T-helper 17 cell (primary cell): ENCODE measurements at places on chromosomes 2 and 18.

GRCh38 chr18:45974088-45974536, 7.0 kb upstream of the EPG5 start:
- DNase-seq, result peak; percentile 45

DNA sequence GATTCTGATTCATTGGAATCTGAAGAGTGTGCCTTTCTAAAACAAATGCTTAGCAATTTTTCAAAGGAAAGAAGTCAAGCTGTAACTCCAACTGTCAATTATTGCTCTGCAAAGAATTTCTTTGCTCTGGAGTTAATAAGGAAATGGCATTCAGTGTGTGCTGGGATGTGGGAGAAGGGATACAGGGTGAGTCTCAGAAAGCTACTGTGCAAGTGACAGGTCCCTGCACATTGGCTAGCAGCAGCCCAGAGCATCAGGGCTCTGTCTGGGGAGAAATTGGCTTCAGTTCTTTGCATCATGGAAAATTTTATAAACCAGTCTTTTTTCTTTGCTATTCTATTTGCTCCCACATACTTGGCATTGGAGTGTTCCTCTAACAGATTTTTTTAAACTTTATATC, 1.1 kb upstream of the SYT4 start:
- no peak for DNase-seq

- DNase-seq, result no peak
Measured at GRCh38 chr2:176039375-176039774, 37.3 kb upstream of the LNPK start.

DNA sequence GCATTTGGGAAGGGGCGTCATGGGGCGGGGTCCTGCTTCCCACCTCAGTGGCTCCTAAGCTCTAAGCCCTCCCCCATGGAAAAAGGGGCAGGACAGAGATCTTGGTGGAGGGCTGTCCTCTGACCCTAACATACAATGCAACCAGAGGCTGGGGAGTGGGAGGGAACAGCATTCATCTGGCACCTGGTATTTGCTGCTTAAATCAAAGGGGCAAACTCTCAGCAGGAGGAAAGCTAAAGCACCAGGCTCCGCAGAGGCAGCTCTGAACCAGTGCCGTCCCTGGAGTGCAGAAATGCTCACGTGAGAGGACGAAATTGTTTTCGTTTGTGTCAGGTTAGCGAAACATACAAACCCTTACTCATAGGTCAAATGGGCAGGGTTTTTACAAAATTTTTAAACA, 92.7 kb upstream of the PXDN start:
- DNase-seq, result no peak

- no peak for DNase-seq
Measured at GRCh38 chr2:123073371-123073770, 951.7 kb upstream of the CNTNAP5 start.

DNA sequence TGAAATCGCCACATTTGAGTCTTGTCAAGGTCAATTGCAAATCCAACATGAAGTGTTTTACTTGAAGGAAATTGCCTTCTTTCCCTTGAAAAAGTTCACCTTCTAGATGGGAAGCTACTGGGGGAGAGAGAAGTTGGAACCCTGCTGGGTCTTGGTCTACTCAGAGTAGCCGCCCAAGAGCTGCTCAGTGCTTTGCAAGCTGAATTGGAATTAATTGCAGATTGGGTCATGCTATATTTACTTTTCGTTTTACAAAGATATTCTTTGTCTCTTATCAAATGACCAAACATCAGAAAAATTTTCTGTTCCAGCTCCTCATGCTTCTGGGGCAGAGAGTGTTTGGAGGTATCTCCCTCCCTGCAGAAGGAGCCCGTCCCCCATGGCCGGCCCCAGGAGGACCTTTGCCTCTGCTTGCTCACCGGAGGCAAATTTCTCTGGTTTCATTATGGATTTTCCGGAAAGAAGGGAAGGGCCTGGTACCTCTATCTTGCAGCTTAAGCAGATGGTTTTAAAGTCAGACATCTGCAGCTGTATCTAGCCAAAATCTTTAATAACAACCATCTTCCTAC, 289.7 kb downstream of the MYT1L start:
- no peak for DNase-seq

GRCh38 chr2:65300134-65300760, 72.6 kb downstream of the ACTR2 start:
- no peak for DNase-seq

DNA sequence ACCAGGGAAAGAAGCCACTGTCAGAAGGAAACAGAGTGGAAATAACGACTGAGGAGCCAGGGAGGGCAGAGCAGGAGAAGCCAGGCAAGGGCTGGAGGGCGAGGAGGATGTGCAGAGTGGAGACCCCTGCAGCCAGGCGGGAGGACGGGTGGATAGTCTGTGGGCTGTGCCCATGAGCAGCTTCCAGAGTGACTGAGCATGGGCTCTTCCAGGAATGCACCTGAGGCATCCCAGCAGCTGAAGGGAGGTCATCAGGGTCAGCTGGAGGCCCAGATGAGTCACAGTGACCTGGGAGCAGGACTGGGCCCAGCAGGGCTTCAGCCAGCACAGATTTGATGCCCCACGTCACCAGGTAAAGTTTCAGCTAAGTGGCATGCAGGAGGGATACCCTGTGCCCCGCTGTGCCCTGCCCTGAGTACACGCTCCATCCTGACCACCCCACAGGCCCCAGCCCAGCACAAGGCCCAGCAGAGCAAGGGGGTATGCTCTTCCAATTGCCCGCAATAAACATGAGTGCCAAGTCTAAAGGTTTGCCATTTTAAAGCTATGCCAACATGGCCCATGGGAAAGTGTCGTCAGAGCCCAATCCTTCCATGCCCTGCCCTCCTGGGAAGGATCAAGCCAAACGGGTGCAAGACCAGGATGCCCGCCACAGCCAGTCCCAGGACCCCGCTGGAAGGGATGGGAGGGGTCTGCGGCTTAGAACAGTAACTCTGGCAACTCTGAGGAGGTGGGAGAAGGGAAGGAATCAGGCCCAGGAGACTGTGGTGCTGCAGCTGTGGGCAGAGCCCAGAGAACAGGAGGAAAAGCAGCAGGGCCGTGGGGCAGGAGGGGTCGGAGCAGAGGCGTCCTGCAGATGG, 85.7 kb downstream of the SEPTIN10 start:
- no peak for DNase-seq

DNA sequence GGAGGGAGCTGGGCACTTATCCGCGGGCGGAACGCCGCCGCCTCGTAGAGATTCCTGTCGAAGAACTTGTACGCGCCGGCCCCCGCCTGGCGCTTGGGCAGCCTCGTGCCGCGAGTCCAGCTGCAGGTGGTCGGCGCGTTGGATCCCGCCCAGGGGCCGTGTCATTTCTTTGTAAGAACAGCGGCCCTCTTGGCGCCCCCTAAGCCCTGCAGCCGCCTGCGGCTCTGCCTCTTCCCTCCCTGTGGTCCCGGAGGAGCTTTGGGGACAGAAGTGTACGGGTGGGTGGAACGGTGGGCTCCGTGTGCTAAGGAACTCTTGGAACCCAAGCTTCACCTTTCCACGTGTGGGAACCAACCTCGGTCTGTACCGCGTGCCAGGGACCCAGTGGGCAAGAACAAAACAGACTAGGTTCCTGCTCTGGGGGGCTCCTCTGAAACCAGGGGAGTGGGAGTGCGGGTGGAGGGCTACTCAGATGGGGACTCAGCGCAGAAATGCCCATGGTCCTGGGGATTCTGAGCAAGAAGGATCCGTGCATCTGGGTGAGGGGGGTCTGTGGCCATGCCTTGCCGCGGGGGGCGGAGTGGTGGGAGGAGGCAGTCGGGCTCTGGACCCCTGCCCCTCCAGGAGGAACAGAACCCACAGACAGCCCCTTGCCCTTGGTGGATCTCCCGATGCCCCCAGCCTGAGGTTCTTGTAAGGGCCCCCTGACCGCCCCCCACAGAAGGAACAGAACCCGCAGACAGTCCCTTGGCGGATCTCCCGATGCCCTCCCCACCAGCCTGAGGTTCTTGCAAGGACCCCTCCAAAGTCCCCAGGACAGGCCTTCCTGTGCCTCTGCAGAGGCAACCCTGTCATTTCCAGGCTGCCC, 1.5 kb downstream of the GPC1 start:
- DNase-seq, result no peak

- no peak for DNase-seq
Measured at GRCh38 chr2:159230145-159230877, 56.2 kb downstream of the WDSUB1 start.

GRCh38 chr18:42255908-42256765, 301.1 kb downstream of the PIK3C3 start:
- no peak for DNase-seq

- no peak for DNase-seq
Measured at GRCh38 chr18:80105369-80106167, 3.5 kb upstream of the ADNP2 start.

GRCh38 chr2:48069769-48070168, 163.5 kb upstream of the FBXO11 start:
- no peak for DNase-seq

DNA sequence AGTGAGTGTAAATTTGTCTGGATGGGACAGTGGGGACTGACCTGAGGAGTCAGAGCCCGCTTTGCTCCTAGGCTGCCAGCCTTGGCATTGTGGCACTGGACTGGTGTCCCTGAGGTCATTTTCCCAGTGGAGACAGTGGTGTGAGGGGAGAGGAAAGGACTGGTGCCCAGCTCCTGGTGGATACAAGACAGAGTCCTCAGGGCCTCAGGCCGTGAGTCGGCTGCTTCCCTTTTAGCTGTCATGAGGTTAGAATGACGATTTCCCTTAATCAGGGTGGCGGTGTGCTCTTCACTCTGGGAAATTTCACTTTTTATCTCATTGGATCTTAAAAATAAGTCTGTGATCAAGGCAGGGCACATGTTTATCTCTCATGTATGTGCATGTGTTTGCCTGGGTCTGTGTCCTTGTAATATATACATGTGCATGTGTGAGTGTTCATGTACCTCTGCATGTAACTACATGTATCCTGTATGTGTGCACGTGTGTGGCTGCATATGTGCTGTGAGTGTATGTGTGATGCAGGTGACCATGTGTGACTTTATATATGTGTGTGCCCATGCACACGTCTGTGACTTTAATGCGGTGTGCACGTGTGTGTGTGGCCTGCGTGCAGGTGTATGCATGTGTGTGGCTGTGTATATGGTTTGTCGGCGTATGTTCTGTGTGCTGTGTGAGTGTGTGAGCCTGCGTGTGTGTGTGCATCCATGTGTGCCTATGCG, 55.7 kb downstream of the GLI2 start:
- DNase-seq, result no peak

GRCh38 chr2:132975193-132976105, 305.4 kb upstream of the LYPD1 start:
- no peak for DNase-seq

DNA sequence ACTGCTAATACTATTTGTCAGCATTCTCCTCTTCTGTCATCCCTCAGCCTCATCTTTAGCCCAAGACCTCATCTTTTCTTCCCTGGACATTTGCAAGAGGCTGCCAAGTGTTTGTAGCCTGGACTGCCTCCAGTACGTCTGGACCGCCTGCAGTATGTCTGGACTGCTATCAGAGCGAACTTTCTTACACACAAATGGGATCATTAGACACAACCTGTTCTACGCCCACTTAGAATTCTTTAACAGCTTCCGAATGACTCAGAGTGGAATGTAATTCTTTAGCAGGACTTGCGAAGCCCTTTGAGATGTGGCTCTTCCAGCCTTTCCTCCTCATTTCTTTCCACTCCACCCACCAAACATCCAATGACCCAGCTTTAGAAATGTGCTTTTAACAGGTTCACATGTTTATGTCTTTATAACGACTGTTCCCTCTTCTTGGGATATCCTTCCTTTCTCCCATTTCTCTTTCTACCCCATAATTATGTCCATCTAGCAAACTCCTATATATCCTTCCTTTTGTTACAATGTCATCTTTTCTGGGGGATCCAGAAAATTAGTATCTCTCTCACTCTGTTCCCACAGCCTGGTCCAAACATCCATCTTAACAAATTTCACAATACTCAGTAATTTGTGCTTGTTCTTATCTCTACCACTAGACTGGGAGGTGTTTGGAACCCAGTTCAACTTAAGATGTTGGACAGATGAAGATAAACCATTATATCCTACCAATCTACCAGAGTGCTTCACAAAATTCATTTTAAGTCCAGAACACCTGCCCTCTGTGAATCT, 171.3 kb upstream of the PGAP1 start:
- DNase-seq, result no peak

DNA sequence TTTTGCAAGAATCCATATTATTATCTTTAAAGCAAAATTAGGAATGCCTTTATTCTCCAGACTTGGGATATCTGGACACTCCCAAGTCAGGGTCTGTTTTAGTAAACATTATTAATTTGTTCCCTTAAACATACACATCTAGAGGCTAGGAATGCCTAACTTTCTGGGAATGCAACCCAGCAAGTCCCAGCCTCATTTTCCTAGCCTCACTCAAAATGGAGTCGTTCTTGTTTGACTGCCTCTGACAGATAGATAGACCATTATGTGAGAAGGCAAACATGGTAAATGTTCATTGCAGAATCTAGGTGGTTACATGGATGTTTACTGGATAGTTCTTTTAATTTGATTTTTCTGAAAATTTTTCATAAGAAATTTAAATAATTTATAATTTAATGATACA, 270.1 kb upstream of the STON1 start:
- no peak for DNase-seq

GRCh38 chr2:157891643-157892041, 15.5 kb upstream of the ACVR1 start:
- no peak for DNase-seq

GRCh38 chr2:222076973-222077690, 221.7 kb downstream of the PAX3 start:
- no peak for DNase-seq

DNA sequence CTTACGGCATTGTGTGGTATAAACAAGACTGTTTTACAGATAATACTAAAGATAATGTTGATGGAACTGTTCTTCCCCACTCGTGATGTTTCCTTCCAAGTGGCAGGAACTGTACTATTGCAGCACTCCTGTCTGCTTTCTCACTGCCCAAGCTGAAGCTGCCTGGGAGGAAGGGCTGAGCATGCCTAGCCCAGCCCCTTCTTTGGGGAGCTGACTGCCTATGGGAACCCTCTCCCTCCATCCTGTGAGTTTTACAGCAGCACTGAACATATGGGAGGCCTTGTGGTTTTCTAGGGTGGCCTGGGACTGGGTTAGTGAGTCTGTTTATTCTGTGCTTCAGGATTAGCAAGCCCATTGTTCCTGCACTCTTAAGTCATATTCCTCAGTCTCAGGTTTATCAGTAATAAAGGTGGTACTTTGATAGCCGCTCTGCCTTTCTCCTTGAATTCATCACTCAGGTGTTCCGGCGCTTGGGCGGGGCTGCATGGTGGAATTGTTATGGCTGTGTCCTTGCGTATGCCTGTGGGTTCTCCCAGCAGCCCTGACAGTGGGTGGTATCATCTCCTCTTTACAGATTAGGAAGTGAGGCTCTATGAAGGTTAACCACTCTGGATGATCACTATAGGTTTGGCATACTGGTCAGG, 379.7 kb downstream of the PTPRM start:
- DNase-seq, result peak; percentile 7

- no peak for DNase-seq
Measured at GRCh38 chr2:144645083-144645778, 125.3 kb upstream of the ZEB2 start.

- DNase-seq, result no peak
Measured at GRCh38 chr2:228869636-228870264, 401.3 kb downstream of the PID1 start.

GRCh38 chr2:73075477-73076373, 4.2 kb upstream of the SFXN5 start:
- DNase-seq, result no peak

GRCh38 chr2:84472856-84473565, 13.9 kb upstream of the SUCLG1 start:
- no peak for DNase-seq

- no peak for DNase-seq
Measured at GRCh38 chr2:78861546-78861945, 164.0 kb upstream of the REG3G start.

GRCh38 chr2:127415593-127416505, 2.4 kb upstream of the PROC start:
- peak; percentile 77 for DNase-seq
